Stimulated activated CD4-positive, alpha-beta T cell treated with anti-CD3 and anti-CD28 coated beads, Interleukin-1b, Interleukin-23, amount 100 ng/mL, for 1 hour (primary cell): ENCODE measurements at places on chromosomes 11 and 22.
A peak's percentile ranks its signal among the peaks of the same experiment; 100 is the strongest.

DNA sequence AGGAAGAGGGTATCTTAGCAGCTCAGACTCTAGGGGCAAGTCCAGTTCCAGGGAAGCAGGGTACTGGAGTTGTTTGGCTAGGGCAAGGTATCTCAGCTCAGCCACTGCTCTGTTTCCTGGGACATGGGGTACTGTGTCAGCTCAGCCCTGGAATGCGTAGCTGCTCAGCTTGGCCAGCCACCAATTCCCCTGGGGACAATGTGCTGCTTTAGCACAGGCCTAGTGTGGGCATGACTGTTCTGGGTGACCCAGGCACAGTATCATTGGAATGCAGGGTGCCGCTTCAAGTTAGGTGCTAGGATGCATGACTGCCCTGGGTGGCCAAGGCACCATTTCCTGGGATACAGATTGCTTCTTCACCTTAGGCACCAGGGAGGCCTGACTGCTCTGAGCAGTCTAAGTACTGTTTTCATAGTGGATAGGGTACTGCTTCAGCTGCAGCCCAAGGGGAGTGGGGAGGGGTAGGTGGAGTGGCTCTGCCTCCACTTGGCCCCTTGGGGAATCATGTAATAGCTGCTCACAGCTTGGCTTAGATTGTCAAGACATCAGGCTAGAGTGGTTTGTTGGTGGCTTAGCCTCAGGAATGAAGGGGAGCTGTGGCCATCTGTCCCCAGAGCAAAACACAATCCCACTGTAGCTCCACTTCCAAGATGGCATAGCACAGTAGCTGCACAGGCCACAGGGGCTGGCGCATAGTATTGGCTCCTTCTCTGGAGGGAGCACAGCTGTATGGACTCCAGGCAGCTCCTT lies 36.0 kb downstream of the MADD start:
- no peak for DNase-seq

GRCh38 chr11:69983897-69984438 lies 94.1 kb upstream of the ANO1 start:
- no peak for DNase-seq

DNA sequence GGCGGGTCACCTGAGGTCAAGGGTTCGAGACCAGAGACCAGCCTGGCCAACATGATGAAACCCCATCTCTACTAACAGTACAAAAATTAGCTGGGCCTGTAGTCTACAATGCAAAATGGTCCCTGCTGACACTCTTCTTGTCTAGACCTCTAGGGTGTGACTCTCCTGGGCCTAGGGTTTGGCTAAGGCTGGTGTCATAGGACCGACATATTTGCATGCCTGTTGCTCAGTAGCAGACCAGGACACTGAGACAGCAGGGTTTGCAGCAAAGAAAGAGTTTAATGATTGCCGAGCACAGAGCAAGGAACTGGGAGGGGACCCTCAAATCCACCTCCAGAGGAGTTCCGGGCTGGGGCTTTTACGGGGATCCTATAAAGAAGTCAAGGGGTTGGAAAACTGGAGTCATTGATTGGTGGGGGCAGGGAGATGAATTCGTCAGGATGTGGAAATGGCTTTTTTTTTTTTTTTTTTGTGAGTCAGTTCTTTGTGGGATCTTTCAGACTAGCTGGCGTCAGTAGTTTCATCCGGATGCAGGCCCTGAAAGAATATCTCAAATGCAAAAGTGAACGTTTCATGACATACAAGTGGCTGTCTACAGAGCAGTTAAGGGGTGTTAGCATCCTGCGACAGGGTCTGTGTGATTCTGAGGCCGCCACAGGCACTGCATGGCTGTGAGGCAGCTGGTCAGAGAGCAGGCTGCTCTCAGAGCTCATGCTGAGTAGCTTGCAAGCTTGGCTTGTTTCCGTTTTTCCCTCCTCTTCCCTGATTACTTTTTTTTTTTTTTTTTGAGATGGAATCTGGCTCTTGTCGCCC lies 27.2 kb upstream of the A4GALT start:
- DNase-seq: no peak

- no peak for DNase-seq
These were observed 26.3 kb downstream of the STK33 start for GRCh38 chr11:8567602-8568198.

DNA sequence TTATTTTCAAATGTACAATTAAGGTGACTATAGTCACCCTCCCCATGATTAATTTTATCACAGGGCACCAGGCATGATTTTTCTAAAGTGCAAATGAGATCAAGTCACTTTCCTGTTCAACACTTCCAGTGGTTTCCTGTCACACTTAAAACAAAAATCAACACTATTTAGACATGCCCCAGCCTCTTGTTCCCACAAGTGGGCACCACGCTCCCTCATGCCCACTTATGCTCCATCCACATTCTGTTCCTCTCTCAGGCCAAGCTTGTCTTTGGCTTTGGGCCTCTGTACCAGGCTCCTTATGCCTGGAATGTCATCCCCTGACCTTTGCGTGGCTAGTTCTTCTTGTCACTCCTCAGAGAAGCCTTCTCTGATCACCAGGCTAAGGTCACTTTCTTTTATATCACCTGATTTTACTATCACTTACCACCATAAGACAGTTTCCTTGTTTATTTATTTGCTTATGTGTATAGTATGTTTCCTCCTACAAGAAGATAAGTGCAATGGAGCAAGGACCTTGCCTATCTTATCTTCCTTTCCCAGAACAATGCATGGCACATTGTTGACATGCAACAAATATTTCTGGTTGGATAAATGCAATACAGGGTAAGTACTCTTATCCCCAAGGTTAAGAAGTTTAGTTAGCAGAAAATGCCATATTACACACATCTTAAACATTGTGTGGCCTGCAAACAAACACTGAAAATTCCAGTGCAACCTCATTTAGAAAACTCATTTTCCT lies 50.9 kb upstream of the PANX1 start:
- DNase-seq: no peak

- DNase-seq: no peak
These were observed 19.0 kb upstream of the CABP7 start for GRCh38 chr22:29700900-29701154.

GRCh38 chr11:110689306-110689705 lies 22.9 kb downstream of the ARHGAP20 start:
- DNase-seq: no peak

GRCh38 chr11:125174057-125174456 lies 9.5 kb downstream of the PKNOX2 start:
- no peak for DNase-seq

GRCh38 chr11:45282081-45282480 lies 4.1 kb downstream of the SYT13 start:
- DNase-seq: no peak

DNA sequence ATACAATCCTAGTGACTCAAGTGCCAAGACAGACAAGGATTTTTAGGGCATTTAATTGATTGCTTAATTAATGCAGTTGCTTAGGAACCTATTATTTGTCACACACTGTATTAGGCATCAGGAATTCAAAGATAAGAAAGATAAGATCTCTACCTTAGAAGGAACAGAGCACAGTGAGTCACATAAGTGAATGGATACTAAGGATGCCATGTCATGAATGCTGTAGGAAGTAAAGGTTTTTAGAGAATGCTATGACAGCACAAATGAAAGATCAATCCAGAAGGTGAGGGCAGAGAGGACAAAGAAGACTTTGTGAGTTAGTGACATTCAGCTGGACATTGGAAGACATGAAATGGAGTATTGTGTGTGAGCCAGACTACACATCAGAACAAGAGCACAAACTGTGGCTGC lies 147.9 kb upstream of the DDI1 start:
- DNase-seq: no peak

GRCh38 chr22:37991731-37992442 lies 7.5 kb upstream of the SOX10 start:
- DNase-seq: no peak

- DNase-seq: no peak
These were observed 402.8 kb downstream of the NXPE2 start for GRCh38 chr11:115080923-115081680.

DNA sequence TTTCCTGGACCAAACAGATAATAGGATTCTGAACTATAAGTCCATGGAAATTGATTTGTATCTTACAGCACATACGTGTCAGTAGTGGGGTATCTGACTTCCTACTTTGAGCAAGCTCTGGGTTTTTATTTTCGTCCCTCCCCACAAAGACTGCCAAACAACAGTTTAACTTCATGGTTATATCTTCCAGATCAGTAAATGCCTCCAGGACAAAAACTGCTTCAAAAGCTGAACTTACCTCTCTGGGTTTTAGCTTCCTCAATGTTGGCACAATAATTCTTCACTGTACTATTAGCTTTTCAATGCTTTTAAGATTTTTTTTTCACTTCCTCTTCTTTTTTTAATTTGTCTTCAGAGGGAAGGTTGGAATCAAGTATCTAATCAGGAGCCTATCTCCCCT lies 4.2 kb upstream of the DPF2 start:
- no peak for DNase-seq

DNA sequence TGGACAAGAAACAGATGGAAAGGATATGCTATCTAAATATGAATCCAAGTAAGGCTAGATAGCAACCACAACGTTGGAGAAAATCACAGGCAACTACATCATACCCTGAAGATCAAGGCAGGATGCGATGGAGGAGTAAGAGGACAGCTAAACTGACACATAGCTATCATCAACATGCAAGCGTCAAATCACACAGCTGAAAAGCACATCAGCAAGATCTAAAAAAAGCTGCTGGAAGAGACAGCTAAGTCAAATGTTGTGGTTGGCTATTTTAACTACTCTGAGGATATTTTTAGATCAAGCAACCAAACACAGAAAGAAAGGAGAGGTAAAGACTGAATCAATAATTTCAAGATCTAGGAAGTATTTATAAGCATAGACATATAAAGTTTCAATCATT lies 466.9 kb downstream of the BRD1 start:
- no peak for DNase-seq

DNA sequence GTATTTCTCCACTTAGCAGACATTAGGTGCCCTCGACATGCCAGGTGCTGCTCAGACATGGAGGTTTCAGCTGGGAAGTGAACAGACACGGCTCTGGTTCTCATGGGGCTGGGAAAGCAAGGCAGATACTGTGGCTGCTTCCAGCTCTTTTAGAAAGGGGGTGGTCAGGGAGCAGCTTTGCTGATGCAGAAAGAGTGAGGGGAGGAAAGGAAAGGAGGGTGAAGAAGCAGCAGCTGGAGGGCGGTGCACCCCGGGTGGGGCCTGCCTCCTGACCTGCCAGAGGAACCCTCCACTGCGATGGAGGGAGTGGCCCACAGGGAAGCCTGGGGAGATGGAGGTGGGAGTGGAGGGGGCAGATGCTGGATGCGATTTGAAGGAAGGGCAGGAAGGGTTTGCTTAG lies 76.8 kb downstream of the MORC2 start:
- DNase-seq: no peak

DNA sequence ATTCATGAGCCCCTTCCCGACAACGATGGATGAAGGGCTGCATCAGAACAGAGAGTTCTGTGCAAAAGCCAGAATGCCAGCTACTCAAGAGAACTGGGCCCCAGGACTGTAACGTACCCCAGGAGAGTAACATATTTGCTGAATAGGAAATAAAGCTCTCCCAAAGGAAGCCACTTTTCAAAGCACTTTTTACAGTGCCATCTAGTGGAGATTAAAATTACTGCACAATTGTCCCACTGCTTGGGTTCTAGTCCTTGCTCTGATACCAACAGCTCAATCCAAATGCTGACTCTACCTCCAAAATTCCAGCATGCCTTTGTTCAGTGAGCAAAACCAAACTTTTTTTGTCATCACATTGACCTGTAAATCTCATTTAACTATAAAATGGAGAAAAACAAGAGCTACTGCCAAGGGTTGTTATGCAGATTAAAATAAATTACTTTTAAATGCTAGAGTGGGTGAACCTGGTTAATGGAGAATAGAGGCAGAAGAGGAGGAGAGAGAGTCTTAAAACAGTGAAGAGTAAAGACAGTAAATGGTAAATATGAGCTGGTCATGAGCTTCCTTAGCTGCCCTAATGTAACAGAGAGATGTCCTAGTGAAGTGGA lies 87.6 kb upstream of the FSHB start:
- no peak for DNase-seq

DNA sequence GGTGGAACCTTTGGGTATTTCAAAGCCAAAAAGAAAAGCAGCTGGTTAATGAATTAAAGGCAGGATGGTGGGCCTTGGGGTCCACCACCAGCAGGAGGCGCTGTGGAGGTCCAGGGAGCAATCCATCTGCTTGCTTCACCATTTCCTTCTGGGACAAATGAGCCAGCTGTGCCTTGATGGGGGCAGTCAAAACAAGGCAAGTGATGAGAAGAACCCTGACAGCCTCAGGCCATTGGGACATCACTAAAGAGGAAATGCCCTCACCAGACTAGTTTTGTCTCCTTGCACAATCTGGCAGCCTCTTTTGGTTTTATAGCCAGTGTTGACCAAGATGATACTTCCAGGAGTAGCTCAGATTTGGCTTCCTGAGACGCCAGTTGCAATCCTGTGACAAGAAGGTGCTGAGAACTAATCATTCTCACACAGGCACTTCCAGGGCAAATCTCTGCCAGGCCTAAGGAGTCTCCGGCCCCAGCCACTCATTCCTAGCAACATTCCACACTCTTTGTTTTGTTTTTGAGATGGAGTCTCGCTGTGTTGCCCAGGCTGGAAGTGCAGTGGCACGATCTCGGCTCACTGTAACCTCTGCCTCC lies 38.2 kb upstream of the WEE1 start:
- DNase-seq: peak; percentile 58

- no peak for DNase-seq
These were observed 299.0 kb downstream of the NTM start for GRCh38 chr11:131669401-131669780.

- no peak for DNase-seq
These were observed 14.6 kb downstream of the DKK3 start for GRCh38 chr11:11993839-11994238.

- peak; percentile 39 for DNase-seq
These were observed 547 bp downstream of the PARVG start for GRCh38 chr22:44181033-44181911.

DNA sequence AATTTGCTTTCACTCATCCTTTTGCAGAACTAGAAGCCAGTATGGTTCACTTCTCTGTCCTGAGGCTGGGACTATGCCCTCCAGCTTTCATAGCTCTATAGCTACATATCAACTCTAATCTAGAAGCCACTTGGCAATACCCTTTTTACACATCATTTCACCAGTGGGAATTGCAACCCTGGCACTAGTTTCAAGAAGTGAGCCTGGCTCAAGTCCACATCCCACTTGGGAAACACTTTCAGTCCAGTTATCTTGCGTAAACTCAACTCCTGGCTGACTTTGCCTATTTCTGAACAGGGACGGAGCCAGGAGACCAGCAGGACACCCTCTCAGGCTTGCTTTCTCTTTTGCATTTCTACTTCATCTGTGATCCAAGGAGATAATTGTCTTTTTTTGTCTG lies 19.9 kb upstream of the FAT3 start:
- no peak for DNase-seq

DNA sequence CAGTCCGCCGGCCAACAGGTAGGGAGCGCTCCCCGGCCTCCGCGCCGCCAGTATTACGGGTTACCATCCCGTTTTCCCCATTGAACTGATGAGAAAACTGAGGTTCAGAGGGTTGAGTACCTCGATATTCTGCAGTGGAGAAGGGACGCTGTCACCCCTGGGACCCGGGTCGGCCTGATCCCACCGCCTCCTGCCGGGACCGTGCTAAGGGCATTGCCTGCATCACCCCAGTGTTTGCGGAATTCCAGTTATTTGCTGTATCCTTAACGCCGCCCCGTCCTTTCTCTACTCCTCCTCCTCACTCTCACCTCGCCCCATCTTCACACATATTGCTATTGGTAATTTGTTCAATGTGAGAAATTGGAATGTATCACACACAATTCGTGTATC lies 370 bp upstream of the A4GALT start:
- DNase-seq: no peak
